ENCODE measurements at places on chromosomes 1 and 21.

GRCh38 chr21:44874497-44875315 lies 1.2 kb upstream of the PTTG1IP start:
- DNase-seq, result no peak

- no peak for DNase-seq
Observed at GRCh38 chr1:1337793-1338147, 6.7 kb downstream of the TAS1R3 start.

DNA sequence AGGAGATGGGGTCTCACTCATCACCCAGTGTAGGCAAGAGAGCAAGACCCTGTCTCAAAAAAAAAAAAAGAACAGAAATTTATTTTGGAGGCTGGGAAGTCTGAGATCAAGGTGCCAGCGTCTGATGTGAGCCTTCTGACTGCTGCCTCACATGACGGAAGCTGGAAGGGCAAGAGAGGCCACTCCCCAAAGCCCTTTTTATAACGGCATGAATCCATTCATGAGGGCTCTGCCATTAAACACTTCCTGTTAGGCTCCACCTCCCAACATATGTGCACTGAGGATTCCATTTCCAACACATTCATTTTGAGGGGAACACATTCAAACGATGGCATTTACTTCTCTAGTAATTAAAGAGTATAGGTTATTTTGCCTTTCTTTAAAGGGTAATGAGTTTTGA lies 50.9 kb upstream of the C1orf198 start:
- no peak for DNase-seq

GRCh38 chr1:19621274-19621950 lies 22.7 kb upstream of the NBL1 start:
- DNase-seq, result no peak

GRCh38 chr1:93814059-93814794 lies 64.8 kb downstream of the DNTTIP2 start:
- DNase-seq, result peak; percentile 79

DNA sequence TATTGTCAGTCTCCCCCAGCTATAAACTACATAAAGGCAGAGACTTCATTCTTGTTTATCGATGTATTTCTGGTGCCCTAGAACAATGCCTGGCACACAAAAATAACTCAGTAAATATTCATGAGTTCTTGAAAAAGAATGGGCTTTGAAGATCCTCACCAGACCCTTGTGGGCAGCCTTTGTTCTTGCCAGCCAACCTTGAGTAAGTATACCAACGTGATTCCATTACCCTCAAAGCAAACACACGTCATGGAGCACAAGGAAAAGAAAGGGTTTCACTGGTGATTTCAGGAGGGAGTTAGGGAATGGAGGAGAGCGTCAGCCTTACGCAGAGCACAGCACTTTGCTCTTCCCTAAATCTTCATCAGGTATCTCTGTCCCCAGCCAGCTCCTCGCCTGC lies 29.4 kb downstream of the NMNAT2 start:
- no peak for DNase-seq

DNA sequence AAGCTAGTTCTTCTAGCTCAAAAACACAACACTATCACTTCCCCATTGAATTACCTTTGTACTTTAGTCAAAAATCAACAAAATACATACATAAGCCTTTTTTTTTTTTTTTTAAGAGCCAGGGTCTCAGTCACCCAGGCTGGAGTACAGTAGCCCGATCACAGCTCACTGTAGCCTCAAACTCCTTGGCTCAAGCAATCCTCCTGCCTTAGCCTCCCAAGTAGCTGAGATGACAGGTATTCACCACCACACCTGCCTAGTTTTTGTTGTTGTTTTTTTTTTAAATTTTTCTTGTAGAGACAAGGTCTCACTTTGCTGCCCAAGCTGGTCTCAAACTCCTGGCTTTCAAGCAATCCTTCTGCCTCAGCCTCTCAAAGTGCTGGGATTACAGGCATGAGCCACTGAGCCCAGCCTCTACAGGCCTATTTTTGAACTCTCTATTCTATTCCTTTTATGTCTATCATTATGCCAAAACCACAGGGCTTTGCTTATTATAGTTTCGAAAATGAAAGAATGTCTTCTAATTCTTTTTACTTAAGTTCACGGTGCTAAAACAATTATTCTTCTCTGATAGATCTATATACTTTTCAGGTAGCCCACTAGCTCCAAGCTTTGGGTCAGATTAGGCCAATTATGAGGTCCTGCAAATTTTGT lies 29.6 kb downstream of the GPBP1L1 start:
- DNase-seq, result no peak

DNA sequence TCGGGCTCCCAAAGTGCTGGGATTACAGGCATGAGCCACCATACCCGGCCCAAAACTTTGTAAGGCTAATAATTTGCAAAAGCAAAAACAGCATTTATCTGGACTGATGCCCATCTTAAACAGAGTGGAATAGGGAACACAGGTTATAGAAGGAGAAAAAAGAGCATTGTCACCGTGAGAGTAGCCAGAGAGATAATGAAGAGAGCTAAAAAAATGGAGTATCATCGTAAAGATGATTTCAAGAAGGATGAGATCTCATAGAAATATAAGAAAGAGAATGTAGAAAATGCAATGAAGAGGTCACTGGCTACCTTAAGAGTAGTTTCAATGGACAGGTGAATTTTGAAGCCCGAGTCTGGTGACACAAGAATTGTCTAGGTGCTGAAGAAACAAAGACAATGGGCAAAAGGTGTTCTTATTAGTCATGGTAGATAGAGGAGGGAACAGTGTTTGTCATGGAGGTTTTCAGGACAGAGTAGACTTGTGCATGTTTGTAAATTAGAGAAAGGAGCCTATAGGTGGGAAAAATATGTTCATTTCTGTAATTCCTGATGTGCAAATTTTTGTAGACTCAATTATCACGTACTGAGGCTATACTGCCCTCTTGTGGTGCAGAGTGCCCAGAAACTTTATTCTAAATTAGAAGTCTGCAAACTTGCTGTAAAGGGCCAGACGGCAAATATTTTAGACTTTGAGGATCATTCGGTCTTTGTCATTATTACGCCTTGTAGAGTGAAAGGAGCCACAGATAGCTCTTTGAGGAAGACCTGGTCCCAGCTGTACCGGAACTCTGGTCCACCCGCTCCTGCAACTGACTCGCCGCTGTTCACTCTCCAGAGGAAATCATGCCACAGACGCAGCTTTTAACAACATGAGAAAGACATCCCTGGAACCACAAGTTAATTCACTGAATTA lies 8.1 kb upstream of the TMEM183A start:
- peak; percentile 49 for DNase-seq

DNA sequence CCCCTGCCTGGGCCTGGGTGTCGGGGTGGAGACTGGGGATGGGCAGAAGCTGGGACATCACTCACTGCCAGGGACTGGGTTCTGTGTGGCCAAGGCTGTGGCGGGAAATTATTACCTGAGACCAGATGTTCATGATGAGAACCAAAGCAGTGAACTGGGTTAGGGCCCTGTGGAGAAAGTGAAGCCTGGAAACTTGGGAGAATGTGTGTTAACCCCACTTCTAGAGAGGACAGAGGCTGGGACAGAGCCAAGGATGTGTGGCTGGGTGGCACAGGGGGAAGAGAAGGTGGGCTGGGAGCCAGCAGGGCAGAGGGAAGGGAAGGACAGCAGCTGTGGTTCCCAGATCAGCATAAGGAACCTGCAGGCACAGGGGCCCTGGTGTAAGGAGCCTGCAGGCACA lies 31.3 kb downstream of the CNIH3 start:
- no peak for DNase-seq

DNA sequence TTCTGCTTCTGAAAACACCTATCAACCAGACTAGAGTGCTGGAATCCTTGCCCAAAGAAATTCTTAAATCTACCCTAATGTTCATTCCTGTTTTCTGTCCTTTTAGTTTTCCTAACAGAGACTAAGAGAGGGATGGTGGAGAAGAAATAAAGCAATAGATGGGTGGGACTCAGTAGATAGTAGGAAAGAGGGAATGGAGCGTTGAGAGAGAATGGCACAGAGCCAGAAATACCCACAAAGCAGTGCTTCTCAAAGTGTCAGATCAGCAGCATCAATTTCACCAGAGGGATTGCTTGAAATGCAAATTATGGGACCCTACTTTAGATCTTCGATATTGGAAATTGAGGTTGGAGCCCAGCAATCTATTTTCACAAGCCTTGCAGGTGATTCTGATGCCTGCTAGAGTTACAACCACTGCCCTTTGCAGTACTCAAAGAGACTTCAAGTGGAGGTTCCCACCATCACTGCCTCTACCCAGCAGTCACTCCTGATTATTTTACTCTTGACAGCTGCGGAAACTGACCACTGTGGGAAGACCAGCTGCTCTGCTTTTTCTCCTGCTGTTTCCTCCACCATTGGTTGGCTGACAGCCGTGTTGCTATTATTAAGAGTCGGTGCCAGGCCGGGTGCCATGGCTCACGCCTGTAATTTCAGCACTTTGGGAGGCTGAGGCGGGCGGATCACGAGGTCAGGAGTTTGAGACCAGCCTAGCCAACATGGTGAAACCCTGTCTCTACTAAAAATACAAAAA lies 11.4 kb upstream of the PRPF3 start:
- DNase-seq, result no peak

DNA sequence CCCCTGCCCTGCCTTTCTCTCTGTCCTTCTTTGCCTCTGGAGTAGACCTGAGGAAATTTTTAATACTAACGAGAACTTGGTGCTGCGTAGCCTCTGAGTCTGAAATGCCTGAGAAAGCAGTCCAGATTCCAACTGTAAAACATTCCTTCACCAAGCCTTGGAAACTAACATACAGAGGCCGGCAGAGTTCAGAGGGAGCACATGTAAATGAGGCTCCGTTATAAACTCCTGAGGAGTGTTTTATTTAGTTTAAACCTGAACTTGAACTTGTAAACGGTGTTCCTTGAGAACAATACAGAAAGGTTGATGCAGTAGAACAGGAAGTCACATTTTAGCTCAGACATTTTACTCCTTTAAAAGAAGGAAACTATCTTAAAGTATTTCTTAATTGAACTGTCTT lies 280.7 kb downstream of the TM2D1 start:
- no peak for DNase-seq

- DNase-seq, result no peak
Observed at GRCh38 chr1:30990591-30990990, 74.9 kb downstream of the PUM1 start.

- peak; percentile 75 for DNase-seq
Observed at GRCh38 chr1:23772049-23772853, 6.0 kb upstream of the PITHD1 start.

DNA sequence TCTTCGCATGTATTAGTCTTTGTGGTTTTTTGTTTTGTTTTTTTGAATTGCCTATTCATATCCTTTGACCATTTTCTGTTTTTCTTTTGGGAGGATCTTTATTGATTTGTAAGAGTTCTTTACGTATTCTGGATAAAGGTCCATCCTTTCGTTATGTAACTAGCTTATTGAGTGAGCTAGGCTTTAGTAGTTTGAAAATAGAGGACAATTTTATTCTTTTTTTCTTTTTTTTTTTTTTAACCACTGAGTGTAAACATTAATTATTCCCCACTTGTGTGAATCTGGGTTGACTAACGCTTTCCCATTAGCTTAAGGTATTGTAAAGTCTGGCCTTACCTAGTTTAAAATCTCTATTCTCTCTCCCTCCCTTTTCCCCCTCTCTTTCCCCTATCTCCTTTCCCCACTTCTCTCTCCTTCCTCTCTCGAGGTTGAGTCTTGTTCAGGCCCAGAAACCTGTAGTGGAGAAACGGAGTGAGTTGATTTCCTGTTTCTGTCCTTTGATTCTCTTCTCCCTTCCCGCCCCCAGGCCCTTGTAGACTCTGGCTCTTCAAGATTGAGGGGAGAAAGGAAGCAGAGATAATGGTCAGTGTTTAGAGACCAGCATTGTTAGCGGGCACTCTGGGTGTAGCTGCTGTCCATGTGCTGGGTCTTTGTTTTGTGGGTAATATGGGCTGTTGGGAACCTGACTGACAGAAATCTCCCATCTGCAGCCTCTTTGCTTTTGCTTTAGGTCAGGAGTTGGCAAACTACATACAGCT lies 1.5 kb downstream of the MORC3 start:
- no peak for DNase-seq

GRCh38 chr1:30190511-30191153 lies 532.8 kb downstream of the MATN1 start:
- DNase-seq, result no peak

GRCh38 chr21:27802816-27803475 lies 836.1 kb upstream of the ADAMTS5 start:
- DNase-seq, result peak; percentile 34

GRCh38 chr1:54338464-54338863 lies 67.7 kb downstream of the SSBP3 start:
- DNase-seq, result no peak

GRCh38 chr1:181548497-181548896 lies 65.2 kb downstream of the CACNA1E start:
- DNase-seq, result no peak

- no peak for DNase-seq
Observed at GRCh38 chr1:108000620-108001111, 35.7 kb upstream of the VAV3 start.

- no peak for DNase-seq
Observed at GRCh38 chr1:27589841-27590426, 14.0 kb downstream of the AHDC1 start.

- DNase-seq, result no peak
Observed at GRCh38 chr21:39321424-39321823, 8.0 kb upstream of the BRWD1 start.

GRCh38 chr1:99942723-99943122 lies 27.1 kb upstream of the SLC35A3 start:
- no peak for DNase-seq

DNA sequence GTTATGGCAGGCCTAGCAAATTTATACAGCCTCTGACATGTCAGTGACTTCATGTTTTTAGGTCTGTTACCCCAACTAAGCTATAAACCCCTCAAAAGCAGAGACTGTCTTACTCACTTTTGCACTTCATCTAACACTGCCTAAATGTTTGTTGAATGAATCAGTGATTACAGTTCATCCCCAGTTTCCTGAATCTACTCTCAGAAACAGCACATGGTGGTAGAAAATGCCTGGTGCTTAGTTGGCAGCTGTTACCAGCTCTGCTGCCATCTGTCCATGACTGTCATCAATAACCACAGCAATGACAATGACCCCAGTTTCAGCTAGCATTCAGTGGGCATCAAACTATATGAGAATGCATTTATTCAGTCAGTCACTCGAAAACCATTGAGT lies 110.5 kb upstream of the SERBP1 start:
- DNase-seq, result peak; percentile 25

- peak; percentile 16 for DNase-seq
Observed at GRCh38 chr1:58290685-58291372, 255.7 kb downstream of the OMA1 start.

DNA sequence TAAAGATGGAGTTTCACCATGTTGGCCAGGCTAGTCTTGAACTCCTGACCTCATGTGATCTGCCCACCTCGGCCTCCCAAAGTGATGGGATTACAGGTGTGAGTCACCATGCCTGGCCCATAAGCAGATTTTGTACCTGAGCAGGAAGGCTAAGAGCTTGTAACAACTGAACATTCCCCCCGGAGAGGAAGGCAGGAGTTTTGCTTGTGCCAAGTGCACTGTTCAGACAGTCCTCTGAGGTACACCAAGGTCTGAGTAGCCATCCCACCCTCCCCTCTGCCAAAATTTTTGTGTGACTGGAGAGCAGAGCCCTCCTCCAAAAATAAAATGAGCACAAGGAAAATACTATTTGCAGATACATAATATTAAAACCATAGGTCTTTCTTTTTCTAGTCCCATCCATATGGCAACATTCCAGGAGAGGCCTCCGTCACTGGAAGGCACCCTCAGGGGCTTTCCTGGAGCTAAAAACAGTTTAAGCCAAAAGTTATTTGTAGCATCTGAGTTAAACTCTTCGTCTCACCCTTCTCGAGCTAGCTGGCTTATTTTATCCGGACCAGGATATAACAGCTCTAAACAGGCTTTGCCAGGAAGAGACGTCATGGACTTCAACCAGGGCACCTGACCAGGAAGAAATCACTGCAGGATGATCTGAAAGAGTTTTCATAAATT lies 27.2 kb downstream of the CAPN2 start:
- no peak for DNase-seq

- DNase-seq, result peak; percentile 51
Observed at GRCh38 chr1:85398391-85399064, 66.4 kb downstream of the DDAH1 start.
